Stimulated activated CD8-positive, alpha-beta memory T cell treated with anti-CD3 and anti-CD28 coated beads, Interleukin-7, amount 100 ng/mL, for 1 hour (primary cell): ENCODE measurements at places on chromosomes 11 and 22.

DNA sequence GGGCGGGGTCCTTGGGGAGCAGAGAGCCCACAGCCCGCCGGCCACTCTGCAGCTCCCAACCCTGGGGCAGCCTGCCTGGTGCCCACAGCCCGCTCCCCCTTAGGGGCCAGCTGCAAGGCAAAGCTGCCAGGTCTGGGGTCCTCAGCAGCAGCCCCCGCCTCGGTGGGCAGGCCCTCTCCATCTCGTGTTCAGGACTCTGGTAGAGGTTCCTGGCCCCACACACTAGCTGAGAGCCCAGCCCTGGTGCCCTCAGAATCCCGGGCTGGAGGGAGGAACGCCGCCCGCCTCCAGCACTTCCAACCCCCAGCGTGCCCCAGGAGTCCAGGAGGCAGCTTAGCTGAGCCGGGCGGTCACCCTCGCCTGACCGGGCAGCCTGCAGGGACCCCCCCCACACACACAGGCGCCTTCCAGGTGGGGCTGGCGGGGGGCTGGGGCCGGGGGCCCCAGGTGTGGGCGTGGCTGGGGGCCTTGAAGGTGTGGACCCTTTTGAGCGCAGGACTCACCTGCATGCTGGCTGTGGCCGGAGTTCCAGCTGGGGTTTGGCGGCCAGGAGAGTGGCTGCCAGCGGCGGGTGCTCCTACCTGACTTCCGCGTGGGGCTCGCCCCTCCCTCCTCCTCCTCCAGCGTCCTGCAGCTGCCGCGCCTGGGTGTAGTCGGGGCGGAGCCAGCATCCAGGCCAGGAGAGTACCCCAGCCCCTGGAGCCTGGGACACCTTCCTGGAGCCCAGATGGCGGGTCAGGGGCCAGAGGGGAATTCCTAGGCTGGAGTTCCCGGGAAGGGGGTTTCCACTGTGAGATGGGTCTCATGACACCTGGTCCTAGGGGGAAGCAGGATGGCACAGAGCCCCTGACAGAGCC, at the start of gene ANO9:
TSS of gene ANO9 (minus strand) at position 594 of the 857 bp plus-strand sequence. CDS start at position 509, 85 bp downstream.
- no peak for DNase-seq

DNA sequence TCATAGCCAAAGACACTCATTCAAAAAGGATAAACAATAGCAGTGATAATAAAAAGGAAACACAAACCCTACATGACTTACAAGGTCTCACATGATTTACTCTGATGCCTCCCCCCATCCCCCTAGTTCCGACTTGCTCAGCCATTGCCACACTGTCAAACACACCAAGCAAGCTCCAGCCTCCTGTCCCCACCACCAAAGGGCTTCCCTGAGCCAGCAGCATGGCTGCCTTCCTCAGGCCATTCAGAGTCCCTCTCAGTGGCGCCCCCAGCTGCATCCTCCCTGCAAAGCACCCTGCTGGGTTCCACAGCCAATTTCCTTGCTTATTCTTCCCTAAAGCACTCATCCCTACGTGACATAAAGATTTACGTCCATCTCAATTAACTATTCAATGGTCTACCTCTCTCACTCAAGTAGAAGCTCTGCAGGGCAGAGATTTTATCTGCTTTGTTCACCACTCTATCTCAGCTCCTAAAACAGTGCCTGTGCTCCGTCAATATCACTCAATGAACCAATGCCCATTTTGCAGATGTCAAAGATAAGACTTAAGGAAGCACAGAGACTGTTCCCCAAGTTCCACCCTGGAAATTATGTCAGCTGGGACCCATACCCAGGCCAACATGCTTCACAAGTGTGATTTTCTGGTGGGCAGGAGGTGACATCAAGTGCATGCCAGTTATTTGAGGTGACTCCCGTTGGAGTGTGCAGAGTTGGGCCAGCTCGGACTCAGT, 106.9 kb downstream of the SYN3 start:
- DNase-seq: no peak

GRCh38 chr11:96188243-96189006, 154.6 kb downstream of the MAML2 start:
- DNase-seq: no peak

GRCh38 chr11:12859872-12860657, 149.1 kb upstream of the RASSF10 start:
- DNase-seq: no peak

- no peak for DNase-seq
Observed at GRCh38 chr11:29483831-29484230, 533.0 kb downstream of the KCNA4 start.

GRCh38 chr11:65786008-65786785, 666 bp upstream of the OVOL1 start:
- no peak for DNase-seq

- no peak for DNase-seq
Observed at GRCh38 chr11:127950162-127950561, 637.2 kb downstream of the ETS1 start.

DNA sequence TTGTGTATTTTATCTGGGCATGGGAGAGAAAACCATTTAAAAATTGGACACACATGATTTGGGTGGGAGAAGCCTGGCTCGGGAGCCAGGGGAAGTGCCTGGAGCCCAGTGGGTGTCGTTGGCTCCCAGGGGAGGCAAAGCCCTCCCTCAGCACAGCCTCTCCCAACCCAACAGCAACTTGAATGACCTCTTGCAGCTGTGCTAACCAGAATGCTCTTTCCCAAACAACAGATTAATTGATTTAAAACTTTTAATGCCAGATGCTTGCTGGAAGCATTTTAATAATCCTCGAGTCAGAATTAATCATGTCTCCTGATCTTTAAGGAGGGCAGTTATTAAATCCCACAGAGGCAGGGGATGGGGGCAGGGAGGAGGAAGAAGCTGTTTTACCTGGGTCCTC, 401.6 kb downstream of the BUD13 start:
- DNase-seq: no peak

- no peak for DNase-seq
Observed at GRCh38 chr11:77654770-77655434, 17.3 kb upstream of the CLNS1A start.

GRCh38 chr11:93063086-93063485, 93.6 kb downstream of the MTNR1B start:
- DNase-seq: no peak

GRCh38 chr11:17405232-17406005, 17.0 kb upstream of the KCNJ11 start:
- no peak for DNase-seq
